ENCODE measurements at places on chromosomes 13 and 19.

DNA sequence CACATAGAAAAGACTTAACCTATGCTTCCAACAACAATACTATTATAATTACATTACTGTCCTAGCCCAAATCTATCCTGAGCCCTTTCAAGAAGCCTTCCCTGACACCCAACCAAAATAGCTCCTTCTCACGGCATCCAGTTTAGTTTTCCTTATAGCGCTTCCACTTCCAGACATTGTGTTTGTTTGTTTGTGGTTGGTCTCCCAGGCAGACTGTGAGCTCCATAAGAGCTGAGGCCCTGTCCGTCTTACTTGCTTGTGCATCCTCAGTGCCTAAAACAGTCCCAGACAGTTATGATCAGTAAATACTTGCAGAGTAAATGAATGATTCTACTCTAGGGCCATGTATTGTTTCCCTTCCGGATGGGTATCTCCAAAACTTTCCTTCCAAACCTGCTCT is 68.1 kb upstream of the STARD13 start:
- H3K4me3 ChIP-seq, result no peak overlapping the region
- no peak for DNase-seq
- H3K27ac ChIP-seq, result no peak overlapping the region
- H3K36me3 ChIP-seq, result peaks cover 2% of the 10 kb centered on the region
- H3K4me1 ChIP-seq, result peaks cover 15% of the 10 kb centered on the region

DNA sequence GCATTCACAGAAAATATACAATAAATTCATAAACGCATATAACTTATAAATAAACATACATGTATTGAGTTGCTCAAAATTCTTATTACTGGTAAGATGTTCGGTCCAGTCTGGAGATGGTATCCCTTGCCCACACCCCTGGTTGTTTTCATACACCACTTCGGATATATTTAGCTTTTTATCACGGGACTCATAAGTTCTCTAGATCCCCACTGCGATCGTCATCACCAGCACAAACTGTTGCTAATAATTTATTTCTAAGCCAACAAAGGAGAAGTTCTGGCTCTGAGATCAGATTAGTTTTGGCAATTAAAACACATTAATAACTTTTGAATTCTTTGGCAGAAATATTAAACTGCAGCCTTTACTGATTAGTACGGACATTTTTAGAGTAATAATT is 23.0 kb upstream of the SGCG start:
- no peak overlapping the region for H3K27ac ChIP-seq
- peaks cover 16% of the 10 kb centered on the region for H3K27me3 ChIP-seq
- no peak for DNase-seq
- H3K4me1 ChIP-seq, result no peaks in the 10 kb centered on the region
- H3K36me3 ChIP-seq, result no peaks in the 10 kb centered on the region
- no peak overlapping the region for H3K4me3 ChIP-seq

DNA sequence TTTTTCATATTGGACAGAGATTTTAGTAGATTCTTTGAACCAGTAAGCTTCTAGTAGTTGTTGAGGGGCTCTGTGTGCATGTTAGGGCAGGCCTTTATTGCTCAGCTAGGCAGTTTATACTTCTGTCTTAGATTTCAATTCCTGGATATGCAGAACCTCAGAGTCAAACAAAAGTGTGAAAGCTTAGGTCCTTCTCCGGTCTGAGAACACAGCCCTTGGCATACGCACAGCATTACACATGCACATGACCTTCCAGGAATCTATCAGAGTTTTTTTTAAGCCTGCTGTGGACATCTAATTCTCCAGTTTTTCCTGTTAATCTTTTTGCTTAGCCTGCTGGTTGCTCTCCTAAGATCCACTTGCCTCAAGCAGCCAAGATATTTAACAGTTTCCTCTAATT is 77.9 kb upstream of the KL start:
- peaks cover 12% of the 10 kb centered on the region for H3K27me3 ChIP-seq
- no peaks in the 10 kb centered on the region for H3K36me3 ChIP-seq

DNA sequence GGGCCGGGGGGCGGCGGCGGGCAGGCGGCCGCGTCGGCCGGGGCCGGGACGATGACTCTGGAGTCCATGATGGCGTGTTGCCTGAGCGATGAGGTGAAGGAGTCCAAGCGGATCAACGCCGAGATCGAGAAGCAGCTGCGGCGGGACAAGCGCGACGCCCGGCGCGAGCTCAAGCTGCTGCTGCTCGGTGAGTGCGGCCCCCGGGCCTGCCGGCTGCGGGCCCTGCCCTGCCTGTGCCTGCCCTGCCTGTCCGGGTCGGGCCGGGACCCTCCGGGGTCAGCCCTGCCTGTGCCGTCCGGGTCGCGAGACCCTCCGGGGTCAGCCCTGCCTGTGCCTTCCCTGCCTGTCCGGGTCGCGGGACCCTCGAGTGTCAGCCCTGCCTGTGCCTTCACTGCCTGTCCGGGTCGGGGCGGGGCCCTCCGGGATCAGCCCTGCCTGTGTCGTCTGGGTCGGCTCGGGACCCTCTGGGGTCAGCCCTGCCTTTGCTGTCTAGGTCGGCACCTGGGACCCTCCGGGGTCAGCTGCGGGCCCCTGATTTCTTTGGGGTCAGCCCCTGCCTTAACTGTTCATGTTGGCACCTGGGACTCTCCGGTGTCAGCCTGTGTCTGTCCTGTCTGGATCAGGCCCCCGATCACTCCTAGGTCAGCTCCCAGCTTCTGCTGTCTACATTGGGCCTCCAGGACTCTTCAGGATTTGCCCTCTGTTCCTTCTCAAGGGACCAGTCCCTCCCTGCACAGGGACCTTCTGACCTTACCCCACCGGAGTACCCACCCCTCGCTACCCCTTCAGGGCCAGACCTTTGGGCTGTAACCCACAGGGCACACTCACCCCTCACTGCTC is 659 bp downstream of the GNA11 start:
- no peaks in the 10 kb centered on the region for H3K36me3 ChIP-seq
- H3K4me1 ChIP-seq, result peaks cover 18% of the 10 kb centered on the region
- H3K4me3 ChIP-seq, result peak overlapping the region; percentile 77
- H3K27ac ChIP-seq, result no peak overlapping the region
- DNase-seq, result peak; percentile 29

GRCh38 chr19:52453324-52454094 is at the start of gene ZNF578:
Gene ZNF578, plus strand, starts transcription at chr19:52453553. Its CDS starts 48,293 bp downstream, at chr19:52501846.
- H3K27me3 ChIP-seq, result peaks cover 9% of the 10 kb centered on the region
- peak; percentile 14 for DNase-seq
- no peak within 1 kb of the TSS for H3K27ac ChIP-seq

GRCh38 chr13:105232439-105232838 is 1303.0 kb downstream of the EFNB2 start:
- no peak overlapping the region for H3K4me3 ChIP-seq
- no peak overlapping the region for H3K27ac ChIP-seq
- DNase-seq, result no peak
- H3K4me1 ChIP-seq, result no peaks in the 10 kb centered on the region
- no peaks in the 10 kb centered on the region for H3K27me3 ChIP-seq

GRCh38 chr13:93672996-93673395 is 446.4 kb downstream of the GPC6 start:
- H3K4me3 ChIP-seq, result no peak overlapping the region
- H3K27me3 ChIP-seq, result no peaks in the 10 kb centered on the region
- H3K4me1 ChIP-seq, result no peaks in the 10 kb centered on the region
- DNase-seq, result no peak
- no peaks in the 10 kb centered on the region for H3K36me3 ChIP-seq
- no peak overlapping the region for H3K27ac ChIP-seq

- DNase-seq, result no peak
- H3K4me1 ChIP-seq, result peaks cover 6% of the 10 kb centered on the region
- no peak overlapping the region for H3K4me3 ChIP-seq
- H3K27me3 ChIP-seq, result peaks cover 3% of the 10 kb centered on the region
- peak overlapping the region; percentile 25 for H3K27ac ChIP-seq
These were observed 59.5 kb downstream of the MCF2L start for GRCh38 chr13:113028336-113029060.

DNA sequence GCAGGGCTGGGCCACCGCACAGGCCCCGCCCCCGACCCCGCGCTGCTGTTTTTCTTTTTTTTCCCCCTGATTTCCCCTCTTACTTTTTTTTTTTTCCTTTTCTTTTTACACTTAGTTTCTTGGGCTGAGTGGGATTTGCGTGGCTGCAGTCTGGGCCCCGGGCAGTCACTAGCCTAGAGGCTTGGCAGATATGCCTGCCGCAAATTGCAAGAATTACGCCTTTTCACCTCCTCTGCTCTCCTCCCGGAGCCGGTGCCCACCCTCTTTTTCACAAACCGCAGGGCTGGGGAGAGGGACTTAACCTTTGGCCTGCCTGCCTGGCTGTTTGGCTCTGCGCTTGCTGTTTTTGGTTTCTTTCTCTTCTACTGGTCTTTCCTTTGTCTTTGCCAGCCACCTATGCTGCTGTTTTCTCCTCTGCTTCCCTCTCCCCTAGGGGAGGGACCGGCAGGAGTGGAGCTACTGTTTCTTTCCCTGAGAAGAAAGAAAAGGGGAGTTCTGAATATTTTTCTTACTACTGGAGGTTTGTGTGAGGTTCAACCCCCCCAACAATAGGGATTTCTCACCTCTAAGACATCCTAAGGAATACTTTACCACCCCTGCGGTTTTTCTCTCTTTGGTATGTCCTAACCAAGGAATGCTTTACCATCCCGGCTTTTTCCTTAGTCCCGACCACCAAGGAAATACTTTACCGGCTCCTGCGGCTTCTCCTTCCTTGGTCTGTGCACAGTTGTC is 11.0 kb downstream of the ZNF552 start:
- H3K27ac ChIP-seq, result peak overlapping the region; percentile 33
- peak overlapping the region; percentile 72 for H3K4me3 ChIP-seq
- peaks cover 10% of the 10 kb centered on the region for H3K36me3 ChIP-seq
- DNase-seq, result no peak
- no peaks in the 10 kb centered on the region for H3K27me3 ChIP-seq

GRCh38 chr13:64397701-64398100 is 2832.4 kb downstream of the PCDH9 start:
- no peak overlapping the region for H3K27ac ChIP-seq
- no peaks in the 10 kb centered on the region for H3K4me1 ChIP-seq
- H3K4me3 ChIP-seq, result no peak overlapping the region
- no peaks in the 10 kb centered on the region for H3K27me3 ChIP-seq

DNA sequence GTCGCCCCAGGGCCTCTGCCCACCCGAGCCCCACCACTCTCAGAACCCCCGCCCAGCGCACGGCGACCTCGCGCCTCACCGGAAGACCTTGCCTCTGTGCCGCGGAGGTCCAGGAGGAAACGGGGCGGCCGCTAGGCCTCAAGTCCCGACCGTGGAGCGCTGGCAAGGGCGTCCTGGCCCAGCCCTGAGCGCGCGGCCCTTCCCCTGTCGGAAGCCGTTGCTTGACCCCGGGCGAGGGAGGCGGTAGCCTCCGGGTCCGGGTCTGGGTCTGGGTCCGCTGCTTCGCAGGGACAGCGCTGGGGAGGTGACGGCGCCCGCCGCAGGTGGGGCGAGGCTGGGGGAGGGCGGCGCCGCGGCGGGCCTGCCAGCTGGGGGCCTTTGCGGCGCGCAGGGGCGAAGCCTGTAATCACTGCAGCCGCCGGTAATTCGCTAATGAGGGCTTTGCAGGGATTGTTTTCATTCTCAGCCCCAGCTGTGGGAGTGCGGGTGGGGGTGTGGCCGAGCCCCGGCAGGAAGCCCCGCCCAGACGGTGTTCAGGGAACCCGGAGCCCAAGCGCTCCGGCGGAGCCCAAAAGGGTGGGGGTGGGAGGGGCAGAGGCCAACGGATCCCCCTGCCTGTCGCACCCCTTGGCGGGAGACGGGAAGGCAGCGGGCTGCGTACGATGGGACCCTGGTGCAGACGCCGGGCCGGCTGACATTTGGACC is 8.6 kb downstream of the C19orf25 start:
- DNase-seq, result peak; percentile 61
- no peaks in the 10 kb centered on the region for H3K36me3 ChIP-seq
- peak overlapping the region; percentile 81 for H3K4me3 ChIP-seq
- peaks cover 5% of the 10 kb centered on the region for H3K27me3 ChIP-seq

DNA sequence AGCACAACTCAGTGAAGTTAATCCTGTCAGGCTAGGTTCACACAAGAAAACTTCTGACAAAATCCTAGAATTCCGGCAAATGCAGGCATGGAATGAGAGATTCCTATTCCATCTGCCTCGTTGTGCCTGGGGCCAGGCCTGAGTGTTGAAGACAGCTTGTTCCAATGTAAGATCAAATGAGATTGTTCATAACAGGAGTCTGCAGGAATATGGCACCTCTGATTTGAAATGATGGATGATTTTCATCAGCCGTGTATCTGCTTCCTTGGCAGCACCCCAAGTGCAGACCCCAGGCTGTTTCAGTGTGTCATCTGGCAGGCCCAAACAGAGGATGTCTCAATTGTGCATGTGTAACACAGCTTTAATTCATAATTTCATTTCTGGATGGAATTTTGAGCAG is 35.3 kb upstream of the SACS start:
- DNase-seq, result no peak
- peaks cover 6% of the 10 kb centered on the region for H3K27me3 ChIP-seq
- no peaks in the 10 kb centered on the region for H3K36me3 ChIP-seq
- H3K4me3 ChIP-seq, result no peak overlapping the region
- no peak overlapping the region for H3K27ac ChIP-seq
- H3K4me1 ChIP-seq, result peaks cover 2% of the 10 kb centered on the region

- no peak overlapping the region for H3K27ac ChIP-seq
- no peak for DNase-seq
- H3K4me3 ChIP-seq, result peak overlapping the region; percentile 72
- peaks cover 23% of the 10 kb centered on the region for H3K27me3 ChIP-seq
These were observed 569 bp upstream of the MCF2L start for GRCh38 chr13:112968380-112968909.

DNA sequence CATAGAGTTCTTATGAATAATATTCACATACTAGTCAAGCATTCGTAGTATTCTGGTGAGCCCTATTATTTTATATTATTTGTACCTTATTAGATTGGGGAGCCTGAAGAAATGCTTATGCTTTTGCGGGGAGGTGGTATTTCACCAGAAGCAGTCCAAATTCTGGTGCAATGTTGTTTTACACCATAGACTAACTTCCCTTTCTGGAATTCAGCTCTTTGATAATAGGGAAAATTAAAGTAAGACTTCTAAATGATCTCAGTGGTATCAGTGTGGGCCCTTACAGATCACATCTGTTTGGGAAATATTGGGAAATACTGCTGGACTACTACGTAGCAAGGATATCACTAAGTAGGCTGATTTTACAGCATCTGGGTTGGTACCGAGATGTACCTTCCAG is 34.2 kb downstream of the KCTD12 start:
- no peak overlapping the region for H3K4me3 ChIP-seq
- H3K27me3 ChIP-seq, result peaks cover 2% of the 10 kb centered on the region
- no peak overlapping the region for H3K27ac ChIP-seq
- peaks cover 2% of the 10 kb centered on the region for H3K4me1 ChIP-seq
- no peak for DNase-seq

DNA sequence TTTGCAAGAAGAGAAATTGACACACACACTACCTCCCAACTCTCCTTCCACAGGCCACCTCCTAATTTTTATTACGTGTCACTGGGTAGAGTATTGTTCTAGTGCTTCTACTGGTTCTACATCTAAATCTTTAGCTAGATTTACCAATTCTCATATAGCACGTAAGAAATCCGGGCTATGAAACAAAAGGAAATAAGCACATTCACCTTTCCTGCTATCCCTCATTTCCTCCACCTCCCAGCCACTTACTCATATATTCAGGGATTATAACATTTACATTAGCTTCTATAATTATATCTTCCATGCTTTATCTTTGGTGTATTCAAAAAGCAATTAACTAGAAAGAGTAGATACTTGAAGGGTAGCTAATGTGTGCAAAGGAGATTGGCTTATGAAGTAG is 39.7 kb downstream of the USP12 start:
- H3K4me3 ChIP-seq, result no peak overlapping the region
- no peaks in the 10 kb centered on the region for H3K27me3 ChIP-seq
- peaks cover 14% of the 10 kb centered on the region for H3K36me3 ChIP-seq
- DNase-seq, result no peak

All from memory B cell (primary cell).